Mammary epithelial cell (primary cell): ENCODE measurements at places on chromosomes 11 and 22.
A peak's percentile ranks its signal among the peaks of the same experiment; 100 is the strongest.

GRCh38 chr11:96424693-96425092 lies 34.9 kb downstream of the JRKL start:
- DNase-seq: no peak

DNA sequence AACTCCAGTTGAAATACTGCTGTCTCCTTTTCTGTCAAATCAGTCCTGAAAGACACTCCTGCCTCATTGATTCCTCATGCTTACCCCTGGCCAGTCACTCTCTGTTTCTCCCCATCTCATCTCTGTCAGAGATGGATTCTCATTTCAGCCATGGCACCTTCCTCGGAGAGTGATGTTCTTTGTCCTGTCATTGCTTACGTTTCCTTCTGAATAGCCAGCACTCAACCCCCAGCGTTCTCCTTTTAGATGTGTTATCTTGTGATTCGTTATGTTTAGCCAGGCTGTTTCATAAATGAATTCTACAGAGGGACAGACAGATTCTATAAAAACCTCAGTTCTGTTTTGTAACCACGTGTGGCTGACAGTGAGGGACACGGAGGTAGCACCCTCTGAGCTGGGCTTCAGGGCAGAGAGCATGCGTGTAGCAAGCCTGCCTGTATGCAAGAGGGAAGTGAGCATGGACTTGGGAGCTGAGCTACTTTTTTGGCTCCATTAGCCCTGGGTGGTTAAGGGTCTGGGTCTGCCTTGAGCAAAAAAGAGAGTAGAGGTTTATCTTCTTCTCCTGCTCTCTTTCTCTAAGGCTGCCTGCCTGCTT lies 354.6 kb downstream of the DDX10 start:
- DNase-seq: no peak

- DNase-seq: no peak
Measured at GRCh38 chr11:70876685-70877084, 375.7 kb downstream of the SHANK2 start.

DNA sequence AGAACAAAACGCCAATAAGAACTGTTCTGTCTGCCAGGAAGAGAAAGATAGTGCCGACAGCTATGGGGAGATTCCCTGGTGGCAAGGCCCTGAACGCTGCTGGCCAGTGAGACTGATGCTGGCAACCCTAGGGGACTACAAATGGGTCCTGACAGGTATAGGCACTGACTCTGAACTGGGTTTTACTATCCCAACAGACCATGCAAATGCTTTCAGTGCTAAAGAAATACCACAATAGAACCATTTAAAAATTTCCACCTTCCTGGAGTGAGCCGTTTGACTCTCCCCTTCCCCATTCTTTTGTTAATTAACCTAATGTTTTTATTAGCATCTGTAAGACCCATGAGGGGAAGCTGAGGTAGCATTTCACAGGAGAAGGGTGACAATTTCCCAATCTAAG lies 25.7 kb downstream of the USP28 start:
- DNase-seq: no peak

GRCh38 chr22:36409911-36410756 lies 22.4 kb upstream of the MYH9 start:
- peak; percentile 98 for DNase-seq

DNA sequence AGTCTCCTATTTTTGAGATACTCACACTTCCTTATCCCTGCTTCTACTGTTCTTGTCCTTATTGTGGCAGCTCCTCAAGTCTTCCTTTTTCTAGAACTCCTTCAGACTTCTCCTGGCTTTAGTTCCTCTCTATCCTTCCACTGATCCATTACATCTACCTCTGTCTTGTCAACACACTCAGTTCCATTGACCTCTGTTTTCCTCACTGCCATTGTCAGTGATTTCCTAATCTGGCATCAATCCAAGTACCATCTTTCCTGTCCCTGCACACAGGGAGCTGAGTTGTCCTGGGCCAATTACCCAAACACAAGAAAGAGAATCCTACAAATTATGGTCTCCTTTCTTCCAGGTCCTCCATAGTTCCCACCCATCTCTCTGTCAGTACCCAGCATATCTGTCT lies 27.9 kb upstream of the RIC3 start:
- DNase-seq: no peak

GRCh38 chr11:106098893-106099553 lies 21.6 kb downstream of the AASDHPPT start:
- DNase-seq: no peak

- DNase-seq: no peak
Measured at GRCh38 chr11:75954039-75954438, 139.0 kb downstream of the UVRAG start.

DNA sequence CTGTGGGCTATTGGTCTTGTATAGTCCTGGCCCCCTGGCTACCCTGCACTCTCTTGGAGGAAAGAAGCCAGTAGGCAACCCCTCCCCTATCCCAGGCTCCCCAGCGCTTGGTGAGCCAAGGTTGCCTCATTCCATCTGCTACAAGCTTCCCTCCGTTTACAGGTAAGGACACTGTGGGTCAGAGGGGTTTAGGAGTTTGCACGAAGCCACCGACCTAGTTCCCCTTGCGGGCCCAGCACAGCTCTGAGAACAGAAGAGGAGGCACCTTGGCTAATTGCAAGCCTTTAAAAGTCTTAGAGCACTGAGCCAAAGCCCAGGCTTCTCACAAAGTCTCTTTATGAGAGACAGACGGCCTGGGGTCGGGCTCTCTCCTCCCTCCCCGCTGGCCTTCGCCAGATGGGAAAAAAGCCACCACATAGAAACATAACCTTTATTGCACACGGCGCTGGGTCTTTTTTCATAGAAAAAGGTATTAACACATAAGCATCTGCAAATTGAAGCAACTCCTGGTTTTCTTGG lies 99.8 kb downstream of the CEP164 start:
- DNase-seq: no peak

DNA sequence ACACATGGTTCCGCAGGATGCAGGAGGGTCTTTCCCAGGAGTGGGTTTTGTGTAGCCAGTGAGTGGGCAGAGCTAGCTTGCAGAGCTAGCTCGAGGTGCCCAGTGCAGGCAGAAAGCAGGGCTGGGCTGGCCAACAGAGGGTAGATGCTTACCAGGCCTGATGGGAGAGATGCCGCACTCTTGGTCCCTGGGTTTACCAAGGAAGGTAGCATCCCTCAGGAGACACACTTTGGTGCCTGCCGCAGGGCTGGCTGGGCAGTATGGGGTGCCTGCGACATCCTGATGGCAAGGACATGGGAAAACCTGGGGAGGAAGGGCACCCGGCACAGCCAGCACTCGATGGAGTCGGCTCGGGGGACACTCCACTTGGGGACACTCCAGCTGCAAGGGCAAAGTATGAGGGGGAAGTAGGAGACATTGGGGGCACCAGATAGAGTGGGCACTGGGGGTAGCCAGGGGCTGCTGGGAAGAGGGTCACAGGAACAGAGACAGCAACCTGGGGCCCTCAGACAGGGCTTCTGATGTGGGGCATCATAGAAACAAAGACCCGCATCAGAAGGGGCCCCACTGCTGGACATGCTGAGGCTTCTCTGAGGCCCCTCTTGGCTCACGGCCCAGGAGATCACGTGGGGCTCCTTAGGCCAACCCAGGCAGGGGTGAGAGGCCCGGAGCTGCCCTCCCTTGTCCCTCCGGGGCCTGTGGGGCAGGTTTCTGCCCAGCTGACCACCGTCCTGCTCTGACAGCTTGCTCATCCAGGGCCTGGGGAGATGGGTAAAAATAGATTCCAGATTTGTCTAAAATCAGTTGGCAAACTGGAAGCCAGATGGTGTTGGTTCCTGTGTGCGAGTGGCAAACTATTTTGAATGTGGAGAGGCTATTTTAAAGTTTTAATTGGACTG lies 89.8 kb downstream of the MORC2 start:
- no peak for DNase-seq

DNA sequence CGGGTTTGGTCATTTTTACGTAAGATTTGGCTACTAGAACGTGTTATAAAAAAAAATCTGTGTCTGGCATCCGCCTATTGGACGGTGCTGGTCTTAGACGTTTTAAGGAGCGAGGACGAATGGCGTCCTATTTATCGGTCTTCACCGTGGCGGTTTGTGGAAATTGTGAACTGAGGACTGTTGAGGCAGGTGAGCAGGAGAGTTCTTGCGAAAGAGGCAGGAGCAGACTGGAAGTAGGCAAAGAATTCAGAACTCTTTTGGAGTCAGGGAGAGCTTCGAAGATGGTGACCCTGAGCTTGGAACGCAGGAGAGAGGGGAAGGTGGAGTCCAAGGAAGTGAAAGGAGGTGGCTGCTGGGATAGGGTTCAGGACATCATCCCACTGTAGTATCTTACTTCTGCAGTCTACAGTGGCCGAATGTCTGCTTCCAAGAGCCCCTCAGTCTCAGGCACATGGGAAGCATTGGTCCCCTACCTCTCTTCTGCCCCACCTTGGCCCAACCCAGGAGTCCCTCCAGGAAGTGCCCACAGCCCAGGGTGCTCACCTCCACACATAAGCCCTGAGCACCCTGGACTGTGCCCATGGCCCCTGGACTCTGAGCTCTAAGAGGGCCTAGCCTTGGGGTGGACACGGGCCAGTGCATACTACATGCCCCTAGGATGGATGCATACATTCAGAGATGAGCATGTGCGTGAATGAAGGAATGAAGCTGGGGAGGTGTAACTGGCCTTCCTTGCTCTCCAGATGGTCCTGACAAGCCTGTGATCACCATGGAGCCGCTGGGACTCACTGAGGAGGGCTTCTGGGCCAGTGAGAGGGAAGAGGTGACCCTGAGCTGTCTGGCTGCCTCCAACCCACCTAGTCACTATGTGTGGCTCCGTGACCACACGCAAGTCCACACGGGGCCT lies 3.7 kb downstream of the VSIG10L2 start:
- DNase-seq: no peak

DNA sequence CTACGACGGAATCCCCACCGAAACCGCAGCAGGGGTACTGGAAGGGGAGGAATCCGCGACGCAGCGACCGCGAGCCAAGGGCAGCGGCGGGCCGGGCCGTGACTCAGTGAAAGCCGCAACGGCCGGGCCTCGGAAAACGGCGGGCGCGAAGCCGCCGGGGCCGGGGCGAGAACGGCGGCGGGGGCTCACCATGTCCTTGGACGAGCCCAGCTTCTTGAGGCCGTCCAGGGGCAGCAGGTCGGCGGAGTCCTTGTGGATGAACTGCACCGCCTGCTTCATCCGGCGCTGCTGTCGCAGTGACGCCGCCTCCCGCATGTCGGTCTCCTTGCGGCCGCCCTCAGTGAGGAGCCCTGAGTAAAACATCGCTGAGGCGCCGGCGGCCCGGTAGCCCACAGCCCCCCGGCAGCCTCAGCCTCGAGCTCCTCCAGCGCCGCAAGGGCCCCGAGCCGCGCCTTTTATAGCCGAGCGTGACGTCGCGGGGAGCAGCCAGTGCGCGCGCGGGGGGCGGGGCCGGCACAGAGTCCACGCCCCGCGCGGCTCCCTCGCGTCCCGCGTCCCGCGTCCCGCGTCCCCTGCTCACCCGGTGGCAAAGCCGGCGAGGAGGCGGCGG lies at the start of gene NRIP3:
Gene NRIP3, minus strand, starts transcription at position 429 of the 610 bp plus-strand sequence. Its CDS starts 66 bp downstream, at position 363.
- DNase-seq: peak; percentile 52

DNA sequence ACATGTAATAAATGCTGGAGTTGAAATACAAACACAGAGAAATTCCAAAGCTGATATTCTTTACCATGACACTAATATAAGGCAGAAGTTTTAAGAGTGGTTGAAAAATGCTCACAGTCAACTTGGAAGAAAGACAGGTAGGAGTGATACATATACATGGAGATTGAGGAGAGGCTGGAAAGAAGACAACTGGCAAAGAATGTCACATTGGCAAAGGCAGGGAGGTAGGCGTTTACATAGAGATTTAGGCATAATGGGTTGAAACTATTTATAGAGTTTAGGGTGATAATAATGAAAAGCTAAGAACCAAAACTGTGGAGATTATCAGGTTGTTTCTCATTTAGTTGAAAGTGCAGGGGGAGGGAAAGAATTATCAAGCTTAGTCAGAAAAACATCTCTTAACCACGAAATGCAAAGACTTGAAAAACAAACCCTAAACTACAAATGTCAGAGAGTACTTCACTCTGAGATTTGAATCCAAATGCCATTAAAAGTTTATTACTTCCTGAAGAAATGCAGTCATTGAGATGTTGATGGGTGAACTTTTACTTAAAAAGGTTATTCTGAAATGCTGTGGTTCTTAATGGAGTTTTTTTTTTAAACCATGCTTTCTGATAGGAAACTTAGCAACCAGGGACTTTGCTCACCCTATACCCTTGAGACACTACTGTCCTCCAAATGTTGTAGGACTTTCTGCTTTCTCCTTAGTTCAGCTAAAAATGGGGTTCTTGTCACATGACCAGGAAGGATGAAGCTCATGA lies 138.4 kb upstream of the CCDC90B start:
- no peak for DNase-seq

DNA sequence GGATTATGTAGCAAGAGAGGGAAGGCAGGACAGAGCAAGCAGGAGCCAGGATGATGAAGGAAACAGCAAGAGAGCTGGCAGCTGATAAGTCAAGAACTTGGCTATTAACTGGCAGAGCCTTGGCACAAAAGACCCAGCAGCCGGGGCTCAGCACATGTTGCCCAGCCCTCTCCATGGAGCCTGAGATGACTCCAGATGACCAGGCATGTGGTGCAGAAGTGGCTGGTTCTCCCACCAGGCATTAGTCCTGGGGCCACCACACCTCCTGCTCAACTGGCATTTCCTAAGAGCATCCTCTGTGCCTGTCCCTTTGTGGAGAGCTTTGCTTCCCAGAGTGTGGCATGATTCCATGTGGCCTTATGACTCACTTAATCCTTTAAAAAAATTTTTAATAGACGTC lies 522.6 kb downstream of the MN1 start:
- peak; percentile 18 for DNase-seq

GRCh38 chr11:60950933-60951605 lies 907 bp downstream of the SLC15A3 start:
- DNase-seq: no peak

- peak; percentile 89 for DNase-seq
Measured at GRCh38 chr11:63999349-64000025, 13.2 kb downstream of the OTUB1 start.

- DNase-seq: peak; percentile 66
Measured at GRCh38 chr22:28141614-28142013, 222.6 kb upstream of the PITPNB start.

GRCh38 chr22:31122532-31123291 lies at the start of gene INPP5J:
INPP5J (plus strand) TSS chr22:31122966; CDS start chr22:31123015, 49 bp downstream.
- DNase-seq: peak; percentile 35

DNA sequence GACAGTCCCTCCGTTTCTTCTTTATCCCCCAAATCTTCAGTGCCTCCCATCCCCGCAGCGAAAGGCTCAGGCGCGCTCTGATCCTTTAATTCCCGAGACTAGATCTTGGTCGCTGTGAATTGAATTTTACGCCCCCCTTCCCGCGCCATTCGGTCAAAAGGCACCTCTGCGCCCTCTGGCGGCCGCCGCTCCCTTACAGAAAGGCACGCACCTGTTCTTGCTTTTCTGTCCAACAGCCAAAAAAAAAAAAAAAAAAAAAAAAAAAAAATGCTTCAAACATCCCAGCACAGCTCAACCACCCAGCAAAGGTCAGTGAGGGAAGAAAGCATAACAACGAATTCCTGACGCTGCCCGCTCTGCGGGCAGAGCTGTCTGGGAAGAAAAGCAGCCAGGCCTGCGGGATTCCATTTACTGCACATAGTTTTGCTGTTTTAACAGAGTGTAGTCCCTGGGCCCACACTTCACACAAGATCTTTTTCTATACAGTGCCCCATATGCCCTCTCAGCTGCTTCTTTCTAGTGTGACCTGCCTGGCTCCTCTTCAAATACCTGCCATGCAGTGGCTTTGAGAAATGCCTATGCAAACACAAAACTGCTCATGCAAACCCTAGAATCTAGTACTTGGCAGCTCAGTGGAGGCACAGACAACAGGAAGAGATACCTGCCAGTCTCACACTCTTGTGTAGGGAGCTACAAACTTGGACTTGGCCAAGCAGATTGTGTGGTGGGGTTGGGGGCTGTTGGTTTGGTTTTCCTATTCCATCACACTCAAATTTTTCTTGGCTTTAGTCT lies 1.3 kb upstream of the ESAM start:
- peak; percentile 41 for DNase-seq

- DNase-seq: no peak
Measured at GRCh38 chr11:108591893-108592292, 1.7 kb downstream of the EXPH5 start.
